A549 (cell line): ENCODE measurements at places on chromosomes 4 and X. TPM values are rescaled to one million over a fixed set of nuclear protein-coding genes. Genes with fewer than 3 reads are reported as not detected.

COL25A1 gene
- polyA plus RNA-seq, result not detected in 3 replicates

PIM2 gene
- 7.9 to 8.8 TPM (median 7.9 TPM) in 3 replicates for polyA plus RNA-seq

MAGEA11 gene
- not detected in 3 replicates for polyA plus RNA-seq

RAB33A gene
- 0.09 to 0.32 TPM (median 0.12 TPM) in 3 replicates for polyA plus RNA-seq

UBA6 gene
- 33.7 to 34.0 TPM (median 33.9 TPM) in 3 replicates for polyA plus RNA-seq

GPC4 gene
- 0.01 TPM in 1 of 3 replicates, not detected in the others for polyA plus RNA-seq

GABRQ gene
- polyA plus RNA-seq, result 0.52 to 0.72 TPM (median 0.70 TPM) in 3 replicates

USP17L29 gene
- not detected in 3 replicates for polyA plus RNA-seq

DSPP gene
- polyA plus RNA-seq, result not detected in 3 replicates

FAT4 gene
- polyA plus RNA-seq, result 0.29 to 0.42 TPM (median 0.32 TPM) in 3 replicates

VGLL1 gene
- not detected in 3 replicates for polyA plus RNA-seq

BEX2 gene
- polyA plus RNA-seq, result 2.5 to 3.2 TPM (median 2.8 TPM) in 3 replicates

SPATA4 gene
- 0.18 to 0.29 TPM (median 0.26 TPM) in 3 replicates for polyA plus RNA-seq

SLC26A1 gene
- 0.30 to 0.61 TPM (median 0.50 TPM) in 3 replicates for polyA plus RNA-seq

TLR10 gene
- polyA plus RNA-seq, result 0.05 to 0.11 TPM in 2 of 3 replicates, not detected in the other

PCSK1N gene
- polyA plus RNA-seq, result 15.9 to 22.9 TPM (median 21.2 TPM) in 3 replicates

SEC31A gene
- 67.8 to 71.6 TPM (median 68.8 TPM) in 3 replicates for polyA plus RNA-seq

ADAM29 gene
- polyA plus RNA-seq, result not detected in 3 replicates

C1QTNF7 gene
- not detected in 3 replicates for polyA plus RNA-seq

OPN1LW gene
- not detected in 3 replicates for polyA plus RNA-seq

FSTL5 gene
- 0.01 to 0.06 TPM (median 0.05 TPM) in 3 replicates for polyA plus RNA-seq

TMEM165 gene
- polyA plus RNA-seq, result 43.6 to 54.4 TPM (median 52.6 TPM) in 3 replicates

TMEM31 gene
- polyA plus RNA-seq, result not detected in 3 replicates

SGMS2 gene
- polyA plus RNA-seq, result 8.0 to 9.4 TPM (median 8.5 TPM) in 3 replicates

FAM9B gene
- polyA plus RNA-seq, result not detected in 3 replicates

VCX3B gene
- polyA plus RNA-seq, result not detected in 3 replicates

GRSF1 gene
- polyA plus RNA-seq, result 89.4 to 95.2 TPM (median 94.3 TPM) in 3 replicates

PPID gene
- 43.3 to 52.1 TPM (median 44.1 TPM) in 3 replicates for polyA plus RNA-seq

ZDHHC15 gene
- not detected in 3 replicates for polyA plus RNA-seq

GABRG1 gene
- polyA plus RNA-seq, result not detected in 3 replicates

RAB9B gene
- 0.09 to 0.17 TPM (median 0.14 TPM) in 3 replicates for polyA plus RNA-seq

MAOA gene
- polyA plus RNA-seq, result 0.34 to 0.44 TPM (median 0.35 TPM) in 3 replicates

RASSF6 gene
- 1.6 to 1.8 TPM (median 1.8 TPM) in 3 replicates for polyA plus RNA-seq

RASGEF1B gene
- polyA plus RNA-seq, result not detected in 3 replicates

TXLNG gene
- 15.5 to 18.1 TPM (median 16.0 TPM) in 3 replicates for polyA plus RNA-seq

CPE gene
- polyA plus RNA-seq, result 1.9 to 2.4 TPM (median 1.9 TPM) in 3 replicates

TBC1D25 gene
- polyA plus RNA-seq, result 8.8 to 13.0 TPM (median 11.6 TPM) in 3 replicates

KCND1 gene
- 0.69 to 0.79 TPM (median 0.77 TPM) in 3 replicates for polyA plus RNA-seq

LDB2 gene
- not detected in 3 replicates for polyA plus RNA-seq

CXCL1 gene
- polyA plus RNA-seq, result 12.9 to 16.2 TPM (median 14.9 TPM) in 3 replicates

RHOXF2 gene
- not detected in 3 replicates for polyA plus RNA-seq

MAPK10 gene
- polyA plus RNA-seq, result 0.64 to 1.4 TPM (median 1.1 TPM) in 3 replicates

CSAG2 gene
- not detected in 3 replicates for polyA plus RNA-seq

APEX2 gene
- 27.8 to 29.1 TPM (median 28.0 TPM) in 3 replicates for polyA plus RNA-seq

FGF5 gene
- polyA plus RNA-seq, result 0.21 to 0.28 TPM (median 0.25 TPM) in 3 replicates

CYTL1 gene
- not detected in 3 replicates for polyA plus RNA-seq

ADGRL3 gene
- 0.01 to 0.05 TPM (median 0.05 TPM) in 3 replicates for polyA plus RNA-seq

SAP30 gene
- 16.5 to 18.4 TPM (median 17.2 TPM) in 3 replicates for polyA plus RNA-seq

CXCL6 gene
- polyA plus RNA-seq, result 0.11 to 0.16 TPM in 2 of 3 replicates, not detected in the other

GSPT2 gene
- 7.7 to 9.0 TPM (median 8.4 TPM) in 3 replicates for polyA plus RNA-seq
